Stimulated activated CD8-positive, alpha-beta memory T cell treated with anti-CD3 and anti-CD28 coated beads, Interleukin-4, amount 100 ng/mL, for 1 hour (primary cell): ENCODE measurements at places on chromosomes 7 and 10.

DNA sequence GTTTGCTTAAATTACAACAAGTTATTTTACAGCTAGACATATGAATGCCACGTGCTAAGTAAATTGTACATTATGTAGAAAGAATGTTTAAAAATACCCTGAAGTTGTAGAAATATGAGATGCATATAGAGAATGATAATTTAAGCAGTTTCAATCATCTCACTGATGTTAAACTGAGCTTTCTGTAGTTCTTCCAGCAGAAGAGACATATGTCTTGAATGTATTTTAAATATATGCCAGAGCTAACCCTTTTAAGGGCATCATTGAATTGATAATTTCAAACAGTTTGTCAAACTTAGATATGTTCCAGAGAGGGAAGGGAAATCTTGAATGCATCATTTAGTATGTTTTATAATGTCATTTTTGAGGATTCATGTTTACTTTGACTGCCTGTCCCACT, 255.2 kb downstream of the MDFIC start:
- no peak for DNase-seq

GRCh38 chr10:35409094-35409582, 72.8 kb downstream of the CCNY start:
- DNase-seq: no peak

GRCh38 chr7:100185726-100186125, 8.0 kb downstream of the STAG3 start:
- DNase-seq: no peak

GRCh38 chr10:78467496-78468106, 433.9 kb downstream of the RPS24 start:
- no peak for DNase-seq

DNA sequence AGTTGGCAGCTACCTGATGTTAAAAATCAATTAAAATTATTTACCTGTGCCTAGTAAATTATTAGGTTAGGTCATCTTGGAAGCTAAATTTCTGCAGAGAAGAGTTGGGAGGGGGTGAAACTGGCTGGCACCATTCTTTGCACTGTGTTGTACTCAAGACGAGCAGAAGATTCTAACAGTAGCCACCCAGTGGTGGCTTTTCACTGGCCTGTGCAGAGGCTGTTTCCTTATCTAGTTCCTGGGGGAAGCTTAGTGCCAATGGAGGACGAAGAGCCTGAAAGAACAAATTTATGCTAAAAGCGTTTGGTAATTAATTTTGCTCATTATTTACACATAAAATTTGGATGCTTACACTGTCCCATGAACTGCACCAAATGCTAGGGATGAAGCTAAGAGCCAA, 595.3 kb downstream of the XPNPEP1 start:
- no peak for DNase-seq

DNA sequence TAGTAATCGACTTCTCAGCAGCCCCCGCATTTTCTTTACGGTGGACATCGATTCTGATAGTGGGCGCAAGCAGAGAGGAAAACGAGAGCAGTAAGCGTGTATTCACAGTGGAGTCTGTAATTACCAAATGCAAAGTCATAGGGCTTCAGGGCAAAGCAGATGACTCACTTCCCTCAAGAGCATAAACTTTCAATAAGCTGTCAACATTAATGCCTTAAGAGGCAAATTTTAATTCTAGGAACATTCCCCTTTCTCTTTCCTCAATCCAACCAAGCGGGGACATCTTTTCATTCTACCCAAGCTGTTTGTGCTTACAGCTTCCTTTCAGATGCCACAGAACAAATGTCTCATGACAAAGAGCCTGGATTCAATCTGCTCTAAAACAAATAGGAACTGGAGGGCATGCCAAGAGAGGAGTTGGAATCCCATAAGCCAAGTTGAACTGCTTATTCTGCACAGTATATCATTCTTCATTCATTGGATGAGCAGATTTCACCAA, 48.6 kb downstream of the MALSU1 start:
- DNase-seq: no peak

DNA sequence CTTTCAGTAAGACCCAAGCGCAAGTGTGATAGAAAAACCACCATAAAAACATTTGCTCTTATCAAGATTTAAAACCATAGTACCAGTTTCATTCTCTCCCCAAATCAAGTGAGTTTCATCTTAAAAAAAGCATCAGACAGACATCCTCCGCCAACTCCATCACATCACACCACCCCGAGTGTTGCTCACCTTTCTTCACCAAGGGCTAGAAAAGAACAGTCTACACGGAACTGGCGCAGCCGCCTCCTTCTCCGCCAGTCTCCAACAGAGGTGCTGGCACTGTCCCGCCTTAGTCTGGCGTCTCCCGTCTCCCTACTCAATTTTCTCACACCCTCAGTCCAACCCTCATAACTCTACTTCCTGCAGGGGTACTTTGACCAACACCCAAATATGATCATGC, 46.9 kb upstream of the WIPI2 start:
- no peak for DNase-seq

GRCh38 chr7:135177028-135177696, 6.7 kb upstream of the CYREN start:
- DNase-seq: no peak

- no peak for DNase-seq
These were observed 30.3 kb upstream of the CREB3L2 start for GRCh38 chr7:138032186-138032585.

DNA sequence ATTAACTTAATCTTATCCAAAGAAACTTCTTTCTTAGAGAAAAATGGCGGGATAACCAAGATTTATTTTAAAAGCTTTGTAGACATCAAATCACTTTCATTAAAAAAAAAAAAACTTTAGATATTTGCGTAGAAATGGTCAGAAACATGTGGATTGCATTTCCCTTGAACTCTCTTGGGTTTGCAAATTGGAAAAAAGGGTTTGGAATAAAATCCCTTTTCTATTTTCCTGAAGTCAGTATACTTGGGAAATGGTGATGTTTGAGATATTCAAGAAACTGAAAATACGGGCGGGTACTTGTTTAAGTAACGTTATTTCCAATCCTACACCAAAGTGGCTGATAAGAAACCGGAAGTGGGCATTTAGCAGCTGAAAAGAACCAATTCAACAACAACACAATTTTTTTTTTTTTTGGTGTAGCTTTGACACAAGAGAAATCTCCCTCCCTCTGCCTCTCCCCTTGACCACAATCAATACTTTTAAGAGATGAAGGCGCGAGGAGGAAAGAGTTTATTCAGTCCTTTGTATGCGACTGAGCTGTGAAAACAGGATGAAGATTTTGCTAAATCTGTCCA, 13.7 kb upstream of the GFRA1 start:
- no peak for DNase-seq

GRCh38 chr10:5538446-5538845, 13.7 kb downstream of the CALML3 start:
- DNase-seq: no peak

- no peak for DNase-seq
These were observed 22.1 kb upstream of the CARD11 start for GRCh38 chr7:3065724-3066143.

GRCh38 chr7:11458736-11459483, 373.1 kb downstream of the THSD7A start:
- DNase-seq: no peak
